Fibroblast of skin of right biceps (primary cell): ENCODE measurements at places on chromosomes 5 and 9.
A peak's percentile ranks its signal among the peaks of the same experiment; 100 is the strongest.

DNA sequence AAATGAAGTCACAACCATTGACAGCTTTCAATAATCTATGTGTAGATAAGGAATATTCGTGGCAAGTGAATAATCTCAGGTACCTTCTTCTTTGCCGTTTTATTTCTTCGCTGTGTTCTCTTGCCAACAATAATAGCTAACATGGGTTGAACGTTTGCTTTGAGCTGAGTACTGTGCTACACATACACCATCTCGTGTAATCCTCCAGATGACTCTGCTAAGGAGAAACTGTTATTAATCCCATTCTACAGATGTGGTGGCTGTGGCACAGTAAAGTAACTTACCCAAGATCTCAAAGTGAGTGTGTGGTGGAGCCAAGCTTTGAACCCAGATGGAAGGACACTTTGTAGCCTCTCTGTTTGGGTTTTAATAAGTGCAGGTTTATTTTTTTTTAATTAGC lies 179.7 kb downstream of the C9orf152 start:
- DNase-seq = no peak

GRCh38 chr5:150599917-150600511 lies 40.4 kb upstream of the SYNPO start:
- peak; percentile 82 for DNase-seq

DNA sequence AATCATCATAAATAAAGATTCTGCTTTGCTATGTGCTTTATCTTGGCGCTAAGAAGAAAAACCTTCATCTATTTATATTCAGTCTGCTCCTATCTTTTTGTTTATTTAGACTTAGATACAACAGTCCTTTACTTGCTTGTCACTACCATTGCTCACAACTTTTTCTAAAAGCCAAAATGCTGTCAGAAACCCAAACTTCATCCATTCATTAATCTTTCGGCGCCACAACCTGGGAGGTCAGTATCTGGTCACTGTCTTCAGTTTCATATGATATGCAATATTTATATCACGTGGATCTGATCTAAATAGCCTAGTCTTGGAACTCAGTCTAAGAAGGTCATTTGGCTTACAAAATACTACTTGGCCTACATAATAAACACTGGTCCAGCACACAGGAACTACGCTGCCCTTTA lies 159.3 kb upstream of the TARS1 start:
- DNase-seq = peak; percentile 49

GRCh38 chr5:108380531-108381349 lies 1.2 kb downstream of the FBXL17 start:
- peak; percentile 38 for DNase-seq

DNA sequence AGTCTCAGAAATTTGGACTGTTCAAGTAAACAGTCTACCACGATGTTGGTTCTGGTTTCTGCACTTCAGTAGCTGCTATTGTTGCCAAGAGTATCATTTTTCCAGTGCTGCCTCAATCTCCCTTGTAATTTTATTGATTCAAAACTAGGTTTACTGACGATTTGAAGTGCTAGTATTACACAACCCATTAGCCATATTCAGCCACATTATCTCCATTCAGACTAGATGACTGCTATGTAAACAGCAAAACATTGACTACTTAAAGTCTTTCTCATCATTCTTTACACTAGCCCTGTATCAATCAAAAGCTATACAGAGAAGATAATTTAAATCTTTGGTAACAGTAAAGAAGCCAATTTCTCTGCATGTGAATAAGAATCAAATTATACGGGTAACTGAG lies 102.0 kb upstream of the TSLP start:
- DNase-seq = no peak

DNA sequence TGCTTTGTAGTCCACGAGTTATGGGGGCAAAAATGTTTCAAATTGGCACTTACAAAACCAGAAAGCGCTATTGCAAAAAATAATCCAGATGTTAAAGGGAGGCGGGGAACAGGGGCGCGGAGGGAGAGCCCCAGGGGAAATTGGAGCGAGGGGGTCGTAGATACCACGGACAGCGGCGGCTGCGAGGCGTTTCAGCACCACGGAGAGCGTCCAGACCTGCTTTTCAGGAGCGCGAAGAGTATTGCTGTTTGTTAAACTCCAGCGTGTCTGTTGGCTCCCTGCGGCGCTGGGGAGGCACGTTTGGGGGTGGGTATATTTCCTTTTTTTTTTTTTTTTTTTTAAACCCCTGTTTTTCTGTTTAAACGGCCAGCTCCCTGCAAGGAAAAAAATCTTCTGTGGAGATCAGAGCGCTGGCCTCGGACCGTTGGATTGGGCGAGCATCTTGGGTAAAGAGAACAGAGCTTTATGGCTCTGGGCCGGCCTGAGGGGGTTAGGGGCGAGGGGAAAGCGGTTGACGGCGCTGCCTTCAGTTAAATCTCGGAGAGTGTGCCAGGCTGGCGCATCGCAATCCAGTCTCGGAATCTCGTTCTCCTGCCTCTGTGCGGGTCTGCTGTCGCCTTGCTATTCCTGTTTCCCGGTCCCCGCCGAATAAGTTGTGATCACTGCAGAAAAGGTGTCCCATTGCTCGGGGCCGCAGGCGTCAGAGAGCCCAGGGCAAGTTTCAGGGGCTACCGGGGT lies at the start of gene GLRA1:
Gene GLRA1 (minus strand): TSS at position 288 of the 738 bp plus-strand sequence. CDS start 302 bp downstream, outside the sequence.
- peak; percentile 42 for DNase-seq

- no peak for DNase-seq
Measured at GRCh38 chr9:2008372-2008771, 6.8 kb upstream of the SMARCA2 start.

DNA sequence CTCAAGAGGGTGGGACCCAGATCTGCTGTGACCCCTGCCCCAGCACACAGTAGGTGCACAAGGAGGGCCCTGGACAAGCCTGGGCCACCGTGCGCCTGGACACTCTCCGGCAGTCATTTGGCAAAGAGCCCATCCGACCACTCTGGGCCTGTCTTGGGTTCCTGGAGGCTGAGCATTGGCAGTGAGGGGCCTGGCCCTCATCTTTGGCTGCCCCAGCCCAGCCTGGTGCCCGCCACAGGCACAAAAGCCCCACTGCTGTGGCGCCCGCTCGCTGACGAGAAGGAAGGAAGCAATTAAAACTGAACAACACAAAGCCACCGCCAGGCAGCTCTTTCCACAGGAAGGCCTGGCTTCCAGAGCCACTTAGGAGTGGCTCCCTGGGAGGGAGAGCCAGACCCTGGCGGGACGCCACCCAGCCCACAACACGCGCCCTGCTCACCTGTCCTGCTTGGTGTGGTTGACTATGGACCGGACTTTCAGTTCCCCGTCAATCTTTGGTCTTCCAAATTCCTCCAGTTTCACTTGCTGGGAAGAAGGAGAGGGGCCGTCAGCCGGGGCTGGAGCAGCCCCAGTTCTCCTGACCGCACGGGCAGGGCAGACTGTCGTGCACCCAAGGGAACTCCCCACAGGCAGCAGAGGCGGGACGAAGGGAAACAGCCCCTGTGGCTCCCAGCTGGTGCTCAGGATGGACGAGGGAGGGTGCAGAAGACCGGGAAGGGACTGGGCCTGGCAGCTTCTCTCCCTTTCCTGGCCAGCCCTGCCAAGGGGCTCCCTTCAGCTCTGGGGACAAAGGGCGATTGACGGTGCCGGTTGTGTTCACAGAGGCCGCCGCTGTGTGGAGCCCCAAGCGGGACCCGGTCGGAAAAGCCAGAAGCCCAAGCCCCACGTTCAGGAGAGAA lies 50.9 kb upstream of the SARDH start:
- DNase-seq = no peak

- no peak for DNase-seq
Measured at GRCh38 chr5:493119-493701, 31.0 kb downstream of the SLC9A3 start.

DNA sequence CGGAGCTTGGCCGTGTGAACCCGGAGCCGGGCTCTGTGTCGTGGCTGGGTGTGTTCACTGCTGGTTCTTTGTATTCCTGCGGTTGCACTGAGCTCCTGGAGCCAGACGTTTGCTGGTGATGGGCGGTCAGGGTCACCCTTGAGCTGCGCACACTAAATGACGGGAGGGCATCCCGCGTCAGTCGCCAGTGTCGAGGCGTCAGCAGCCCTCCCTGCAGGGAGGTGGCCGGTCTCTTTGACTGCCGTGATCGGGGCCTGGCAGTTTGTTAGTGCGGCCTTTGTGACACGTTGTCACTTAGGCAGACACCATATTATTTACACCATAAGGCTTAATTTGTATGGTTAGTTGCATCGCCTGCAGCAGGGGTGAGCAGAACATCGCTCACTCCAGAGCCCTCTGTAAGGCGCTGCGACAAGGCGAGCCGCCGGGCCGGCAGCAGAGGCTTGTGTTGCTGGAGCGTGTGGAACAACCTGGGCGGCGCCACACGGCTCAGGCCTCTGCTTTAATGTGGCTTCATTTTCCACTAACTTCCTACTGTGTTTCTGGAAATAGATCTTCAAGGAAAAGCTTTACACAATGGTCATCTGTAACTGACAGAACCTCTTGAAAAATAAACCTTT lies 8.3 kb downstream of the NDUFS6 start:
- DNase-seq = no peak

GRCh38 chr5:72076621-72077300 lies 30.5 kb upstream of the MAP1B start:
- no peak for DNase-seq

DNA sequence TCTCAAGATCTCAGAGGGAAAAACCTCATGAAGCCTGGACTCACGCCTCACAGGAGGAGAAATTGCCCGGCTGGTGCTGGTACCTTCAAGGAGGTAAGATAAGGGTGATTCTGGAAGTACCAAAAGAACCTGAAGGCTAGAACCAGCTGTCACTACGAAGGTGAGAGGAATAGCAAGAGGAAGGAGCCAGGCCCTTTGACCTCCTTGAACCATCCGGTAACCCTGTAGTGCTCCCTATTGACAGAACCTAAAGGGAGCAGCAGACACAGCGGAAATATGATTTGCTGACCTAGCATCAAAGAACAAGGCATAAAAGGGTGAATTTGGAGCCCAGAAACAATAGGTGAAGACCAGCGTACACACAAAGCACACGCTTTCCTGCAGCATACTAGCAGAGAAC lies 92.2 kb downstream of the DOCK8 start:
- no peak for DNase-seq

DNA sequence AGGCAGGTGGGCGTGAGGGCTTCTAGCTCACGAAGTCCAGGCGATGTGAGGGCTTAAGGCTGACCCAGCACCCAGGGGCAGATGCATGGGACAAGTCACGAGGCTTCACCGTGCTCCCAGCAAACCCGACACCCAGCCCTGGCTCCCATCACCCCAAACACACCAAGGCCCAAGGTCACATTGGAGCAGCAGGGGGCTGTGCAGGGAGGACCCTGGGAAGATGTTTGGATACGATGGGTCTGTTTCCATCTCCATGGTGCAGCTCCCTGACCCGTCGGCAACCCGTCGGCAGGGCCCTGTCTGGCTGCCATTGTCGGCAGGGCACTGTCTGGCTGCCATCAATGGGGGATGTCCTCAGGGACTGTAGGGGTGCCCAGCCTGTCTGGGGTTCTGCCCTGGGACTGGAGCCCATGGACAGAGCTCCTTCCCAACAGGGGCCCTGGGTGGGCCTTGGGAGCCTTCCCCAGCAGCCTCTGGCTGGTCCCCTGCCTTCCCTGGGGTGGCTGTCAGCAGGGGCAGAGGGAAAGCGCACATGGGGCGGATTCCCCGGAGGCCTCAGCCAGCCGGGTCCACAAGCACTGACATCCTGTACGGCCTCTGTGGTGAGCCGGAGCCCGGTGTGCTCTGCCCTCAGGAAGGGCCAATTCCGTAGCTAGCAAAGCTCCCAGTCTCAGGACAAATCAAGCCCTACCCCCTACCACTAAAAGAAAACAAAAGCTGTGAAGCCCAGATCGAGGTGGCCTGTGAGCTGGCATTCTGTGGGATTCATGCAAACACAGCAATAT lies 47.1 kb downstream of the NACC2 start:
- no peak for DNase-seq

DNA sequence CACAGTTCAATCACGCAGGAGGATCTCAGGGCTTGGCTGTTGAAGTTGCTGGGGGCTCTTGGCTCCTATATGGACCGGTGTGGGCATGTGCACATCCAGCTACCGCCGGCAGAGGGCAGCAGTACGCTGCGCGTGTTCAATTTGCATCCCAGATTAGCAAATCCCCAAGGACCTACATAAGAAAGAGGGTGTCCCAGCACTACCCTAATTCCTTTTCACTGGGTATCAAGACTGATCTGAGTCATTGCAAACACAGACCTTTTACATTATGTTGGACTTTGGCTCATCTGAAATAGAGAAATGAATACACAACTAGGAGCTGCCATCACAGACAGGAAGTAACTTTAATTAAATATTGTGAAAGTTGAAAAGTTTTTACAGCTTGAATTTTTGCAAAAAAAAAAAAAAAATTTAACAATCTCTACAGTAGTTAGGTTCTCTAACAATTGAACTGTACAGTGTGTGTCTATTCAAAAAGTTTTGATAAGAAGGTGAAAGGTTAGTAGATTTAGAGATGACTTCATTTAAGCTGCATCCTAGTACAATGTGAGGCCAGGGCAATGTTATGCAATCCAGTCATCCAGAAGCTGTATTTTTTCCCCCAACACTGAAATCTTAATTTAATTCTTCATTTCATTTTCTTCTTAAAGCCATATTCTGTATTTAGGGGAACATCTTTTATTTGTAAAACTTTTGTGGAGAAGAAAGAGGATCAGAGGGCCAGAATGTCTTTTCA lies 404.0 kb downstream of the EBF1 start:
- DNase-seq = peak; percentile 90

DNA sequence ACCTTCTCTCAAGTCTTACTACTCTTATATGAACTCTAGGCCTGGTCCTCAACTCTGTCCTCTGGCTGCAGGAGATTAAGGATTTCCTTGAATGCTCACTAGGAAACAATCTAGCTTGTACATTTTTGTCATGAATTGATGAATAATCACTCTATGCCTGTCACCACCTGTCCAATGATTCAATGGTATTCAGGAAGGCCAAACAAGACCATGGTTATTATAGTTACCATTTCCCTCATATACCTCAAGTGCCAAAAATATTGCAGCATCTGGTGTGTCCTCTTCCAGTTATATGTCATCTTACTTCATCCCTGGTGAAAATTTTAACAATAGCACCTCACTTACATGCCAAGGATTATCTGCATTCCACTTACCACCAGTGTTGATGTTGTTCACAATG lies 179.0 kb upstream of the MOCS2 start:
- DNase-seq = peak; percentile 33

DNA sequence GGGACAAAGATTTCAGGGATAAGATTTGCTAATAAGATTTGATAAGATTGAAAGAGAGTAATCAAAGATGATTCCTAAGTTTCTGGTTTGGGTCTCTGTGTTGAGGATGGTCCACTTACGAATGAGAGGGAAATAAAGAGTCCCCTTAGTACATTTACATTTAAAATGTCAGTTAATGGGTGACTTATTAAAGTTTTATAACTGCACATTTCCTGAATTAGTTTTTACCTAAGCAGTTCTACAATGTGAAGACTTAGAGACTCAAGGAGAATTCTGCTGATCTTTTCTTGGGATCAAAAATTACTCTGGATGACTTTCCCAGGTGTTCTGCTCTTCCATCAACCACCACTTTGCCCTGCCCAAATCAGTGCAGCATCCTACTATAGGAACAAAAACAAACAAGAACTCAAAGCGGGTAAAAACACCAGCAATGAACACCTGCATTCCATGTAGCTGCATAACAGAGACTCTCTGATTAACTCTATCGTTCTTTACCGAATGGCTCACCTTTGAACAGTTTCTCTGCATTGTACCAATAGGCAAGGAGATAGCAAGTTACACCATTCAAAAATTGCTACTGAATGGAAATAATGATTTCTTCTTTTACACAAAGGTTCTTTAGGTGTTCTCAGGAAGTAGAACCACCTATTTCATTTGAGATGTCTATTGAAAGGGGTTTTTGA lies 65.3 kb downstream of the PRLR start:
- no peak for DNase-seq

- no peak for DNase-seq
Measured at GRCh38 chr9:135695642-135696041, 3.6 kb downstream of the SOHLH1 start.
